ENCODE measurements at places on chromosomes 6 and 20.

GRCh38 chr20:46666818-46667515, 15.7 kb upstream of the SLC13A3 start:
- DNase-seq: no peak

GRCh38 chr20:45354423-45355208, 6.4 kb upstream of the SDC4 start:
- DNase-seq: no peak

DNA sequence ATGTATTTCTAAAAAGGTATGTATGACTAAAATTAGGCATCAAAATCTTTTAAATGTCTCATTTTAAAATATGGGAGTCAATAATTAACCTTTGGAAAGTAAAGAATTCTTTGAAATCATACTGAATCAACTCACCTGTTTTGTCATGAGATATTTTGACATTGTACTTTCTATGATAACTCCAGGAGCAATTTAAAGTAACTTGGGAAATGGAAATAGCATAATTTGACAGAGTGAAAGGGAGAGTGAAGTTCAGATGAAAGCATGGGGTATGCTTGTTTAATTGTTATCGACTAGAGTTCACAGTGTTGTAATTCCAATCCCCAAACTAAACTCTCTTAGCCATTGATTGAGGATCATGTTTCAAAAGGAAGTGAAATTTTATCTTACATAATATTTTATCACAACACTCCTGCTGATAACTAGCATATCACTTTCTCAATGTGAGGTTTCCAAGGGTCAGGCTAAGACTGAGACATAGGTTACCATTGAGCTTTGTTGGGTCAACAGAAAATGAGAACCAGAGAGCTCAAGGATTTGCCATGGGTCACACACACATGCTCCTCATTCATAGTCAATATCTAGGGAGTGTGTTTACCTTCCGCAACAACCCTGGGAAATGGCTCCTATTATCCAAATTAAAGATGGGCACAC, 2.3 kb downstream of the GSTA1 start:
- DNase-seq: no peak

DNA sequence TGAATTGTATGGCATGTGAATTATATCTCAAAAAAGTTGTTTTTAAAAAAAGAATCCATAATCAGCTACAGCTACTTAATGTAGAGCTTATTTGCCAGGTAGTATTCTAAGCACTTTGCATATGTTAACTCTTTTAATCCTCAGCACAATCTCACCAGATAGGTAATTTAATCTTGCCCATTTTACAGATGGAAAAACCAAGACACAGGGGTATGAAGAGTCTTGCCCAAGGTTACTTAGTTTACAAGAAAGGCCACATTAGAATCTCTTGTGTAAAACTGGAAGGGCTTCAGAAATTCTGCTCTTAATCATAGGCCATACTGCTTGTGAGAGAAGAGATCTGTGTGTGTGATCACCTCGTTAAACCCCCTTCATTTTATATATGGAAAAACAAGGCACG, 13.4 kb upstream of the RNF182 start:
- no peak for DNase-seq

All from CD4-positive, alpha-beta T cell treated with Interleukin-15 for 4 hours (primary cell).